ENCODE measurements at places on chromosomes 12 and 14. TPM values are rescaled to one million over a fixed set of nuclear protein-coding genes. Genes with fewer than 3 reads are reported as not detected.

The ITGA7 gene
- total RNA-seq, result 1.0 TPM

The EIF4B gene
- total RNA-seq, result 273 TPM

The IAPP gene
- total RNA-seq, result not detected

The RNU6-8 gene
- total RNA-seq, result not detected

The KRT82 gene
- not detected for total RNA-seq

The ART4 gene
- total RNA-seq, result not detected

Measured in A549 treated with Mapracorat at 1 μM for 4 hours (cell line).